Thoracic aorta (tissue), 2 donors: ENCODE measurements at places on chromosomes 7 and 10.

DNA sequence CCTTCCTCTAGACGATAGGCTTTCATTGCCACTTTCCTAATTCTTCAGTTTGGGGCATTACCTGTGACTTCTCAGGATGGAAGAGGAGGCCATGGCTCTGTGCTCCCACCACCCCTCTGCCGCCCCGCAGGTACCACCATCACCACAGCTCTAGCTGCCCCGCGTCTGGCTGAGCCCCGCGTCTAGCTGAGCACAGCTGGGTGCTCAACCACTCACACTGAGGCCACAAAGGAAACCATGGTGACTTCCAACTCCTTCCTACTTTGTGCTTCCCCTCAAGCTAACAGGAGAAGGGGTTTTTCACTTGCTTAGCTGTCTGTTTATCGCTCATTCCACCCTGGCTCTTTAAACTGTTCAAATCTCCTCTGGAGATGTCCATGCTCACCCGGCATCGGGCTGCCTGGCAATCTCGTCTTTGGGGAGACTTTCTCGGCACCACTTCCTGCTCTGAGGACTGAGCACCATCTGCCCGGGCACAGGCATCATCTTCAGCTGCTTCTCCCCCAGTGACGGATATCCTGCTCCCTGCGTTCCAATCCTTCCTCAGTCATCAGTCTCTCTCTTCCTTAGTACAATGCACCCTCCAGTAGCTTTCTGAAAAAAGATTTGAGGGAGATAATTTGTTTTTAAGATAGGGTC is 59.4 kb downstream of the MAD1L1 start:
- no peaks in the 10 kb centered on the region for H3K36me3 ChIP-seq
- no peaks in the 10 kb centered on the region for H3K27me3 ChIP-seq
- H3K27ac ChIP-seq: no peak overlapping the region
- H3K4me3 ChIP-seq: no peak overlapping the region

DNA sequence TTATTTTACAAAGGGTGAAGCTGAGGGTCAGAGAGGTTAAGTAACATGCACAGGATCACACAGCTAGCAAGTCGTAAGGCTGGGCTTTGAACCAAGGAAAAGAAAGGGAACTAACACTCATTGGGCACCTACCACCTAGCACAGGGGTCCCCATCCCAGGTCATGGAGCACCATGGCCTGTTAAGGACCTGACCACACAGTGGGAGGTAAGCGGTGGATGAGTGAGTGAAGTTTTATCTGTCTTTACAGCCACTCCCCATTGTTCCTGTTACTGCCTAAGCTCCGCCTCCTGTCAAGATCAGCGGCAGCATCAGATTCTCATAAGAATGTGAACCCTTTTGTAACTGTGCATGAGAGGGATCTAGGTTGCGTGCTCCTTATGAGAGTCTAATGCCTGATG is 222.8 kb downstream of the RAB11FIP2 start:
- no peaks in the 10 kb centered on the region for H3K4me1 ChIP-seq
- no peak overlapping the region for H3K27ac ChIP-seq
- no peak overlapping the region for H3K4me3 ChIP-seq

DNA sequence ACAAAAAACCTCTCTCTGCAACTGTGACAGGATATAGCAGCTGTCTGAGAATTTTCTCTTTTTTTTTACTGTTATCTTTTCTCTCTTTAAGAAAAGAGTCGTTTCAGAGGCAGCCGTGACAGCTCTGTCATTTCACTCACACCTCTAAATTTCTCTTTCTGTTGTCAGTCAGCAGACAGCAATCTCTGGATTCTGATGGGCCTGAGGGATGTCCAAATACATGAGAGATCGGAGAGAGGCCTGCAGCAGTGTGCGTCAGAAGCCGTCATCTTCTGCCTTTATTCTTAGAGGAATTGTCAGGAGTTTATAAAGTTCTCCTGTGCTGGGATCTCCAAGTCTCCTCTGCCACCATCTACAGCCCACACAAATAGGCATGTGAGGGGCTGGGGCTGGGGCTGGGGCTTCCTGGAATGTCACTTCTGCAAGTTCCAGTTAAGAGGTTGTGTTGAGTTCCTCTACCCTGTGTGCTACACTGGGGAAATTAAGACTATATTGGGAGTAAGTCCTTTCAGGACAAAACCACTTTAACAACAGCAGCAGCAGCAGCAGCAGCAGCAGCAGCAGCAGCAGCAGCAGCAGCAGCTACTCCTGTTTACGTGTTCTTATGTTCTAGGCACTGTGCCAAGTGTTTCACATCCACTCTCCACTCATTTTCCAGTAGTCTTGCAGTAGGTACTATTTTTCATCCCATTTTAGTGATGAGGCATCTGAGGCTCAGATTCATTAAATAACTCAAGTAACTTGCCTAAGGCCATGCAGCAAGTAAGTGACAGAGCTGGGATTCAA is 541.3 kb downstream of the LRMDA start:
- no peaks in the 10 kb centered on the region for H3K36me3 ChIP-seq
- no peak for DNase-seq
- H3K4me3 ChIP-seq: no peak overlapping the region
- no peaks in the 10 kb centered on the region for H3K27me3 ChIP-seq

DNA sequence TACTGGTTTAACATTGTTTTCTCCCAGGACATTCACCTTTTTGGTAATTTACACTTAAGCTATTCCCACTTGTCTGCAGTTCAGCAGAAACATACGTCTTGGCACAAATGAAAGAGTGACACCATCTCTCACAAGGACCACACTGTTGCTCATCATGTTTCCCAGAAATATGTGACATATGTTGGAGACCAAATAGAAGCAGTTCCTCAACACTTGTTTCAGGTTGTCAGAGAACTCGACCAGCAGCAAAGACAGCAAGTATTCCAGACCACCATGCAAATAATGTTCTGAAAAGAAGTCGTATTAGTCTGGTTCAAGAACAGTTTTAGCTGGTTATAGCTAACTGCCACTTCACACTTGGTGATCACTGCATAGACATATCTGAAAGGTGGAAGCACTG is 81.3 kb upstream of the KLF6 start:
- H3K4me3 ChIP-seq: no peak overlapping the region
- H3K27me3 ChIP-seq: no peaks in the 10 kb centered on the region
- no peak overlapping the region for H3K27ac ChIP-seq
- no peaks in the 10 kb centered on the region for H3K36me3 ChIP-seq

DNA sequence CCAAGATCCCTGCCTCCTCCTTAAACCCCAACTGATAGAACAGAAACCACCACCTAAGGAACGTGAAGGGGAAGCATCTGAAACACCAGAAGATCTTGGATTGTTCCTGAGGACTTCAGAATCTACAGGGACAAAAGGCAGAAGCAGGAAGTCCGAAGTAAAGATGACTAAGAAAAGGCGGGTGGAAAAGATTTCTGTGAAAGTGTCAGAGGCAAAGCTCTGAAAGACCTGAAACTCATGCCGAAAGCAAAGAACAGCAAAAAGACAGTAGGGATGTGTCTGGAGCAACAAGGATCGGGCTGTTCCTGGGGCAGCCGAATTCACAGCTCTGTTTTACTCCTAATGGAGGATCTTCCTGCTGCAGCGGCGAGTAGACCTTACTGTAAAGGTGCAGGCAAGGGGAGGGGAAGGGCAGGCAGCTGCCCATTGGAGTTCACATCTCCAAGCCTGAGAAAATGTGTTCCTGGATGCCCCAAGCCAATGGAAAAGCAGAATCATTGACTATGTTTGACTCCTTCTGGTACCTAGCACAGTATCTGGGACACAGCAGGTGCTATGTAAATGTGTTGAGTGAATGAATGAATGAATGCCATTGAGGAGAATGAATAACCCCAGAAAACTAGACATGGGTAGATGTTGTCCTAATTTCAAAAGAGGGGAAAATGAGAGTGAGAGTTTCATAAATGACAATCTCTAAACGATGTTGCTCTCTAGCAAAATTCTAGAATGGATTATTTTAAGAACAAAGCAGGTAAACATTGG is 40.4 kb downstream of the PDIA4 start:
- peak overlapping the region; percentile 96 for H3K4me3 ChIP-seq
- H3K36me3 ChIP-seq: no peaks in the 10 kb centered on the region
- DNase-seq: no peak
- peak overlapping the region; percentile 96 for H3K27ac ChIP-seq
- H3K4me1 ChIP-seq: peaks cover 11% of the 10 kb centered on the region

DNA sequence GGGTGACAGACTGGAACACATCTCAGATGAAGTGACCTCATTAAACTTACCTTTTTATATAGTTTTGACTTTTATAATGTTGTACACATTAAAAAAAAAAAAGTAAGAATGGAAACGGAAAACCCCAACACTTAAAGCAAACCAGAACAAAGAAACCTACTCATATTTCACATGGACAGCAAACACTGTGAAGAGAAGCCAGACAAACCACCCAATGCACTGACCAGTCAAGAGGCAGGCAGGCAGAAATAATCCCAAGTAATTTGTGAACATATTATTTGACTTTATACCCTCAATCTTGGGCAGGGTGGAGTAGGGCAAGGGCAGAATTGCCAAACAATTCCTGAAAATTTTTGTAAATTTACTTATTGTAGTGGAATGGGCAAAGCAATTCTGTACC is 39.8 kb downstream of the WAPL start:
- DNase-seq: no peak
- no peak overlapping the region for H3K27ac ChIP-seq
- no peak overlapping the region for H3K4me3 ChIP-seq
- H3K4me1 ChIP-seq: no peaks in the 10 kb centered on the region
- H3K36me3 ChIP-seq: peaks cover 10% of the 10 kb centered on the region

DNA sequence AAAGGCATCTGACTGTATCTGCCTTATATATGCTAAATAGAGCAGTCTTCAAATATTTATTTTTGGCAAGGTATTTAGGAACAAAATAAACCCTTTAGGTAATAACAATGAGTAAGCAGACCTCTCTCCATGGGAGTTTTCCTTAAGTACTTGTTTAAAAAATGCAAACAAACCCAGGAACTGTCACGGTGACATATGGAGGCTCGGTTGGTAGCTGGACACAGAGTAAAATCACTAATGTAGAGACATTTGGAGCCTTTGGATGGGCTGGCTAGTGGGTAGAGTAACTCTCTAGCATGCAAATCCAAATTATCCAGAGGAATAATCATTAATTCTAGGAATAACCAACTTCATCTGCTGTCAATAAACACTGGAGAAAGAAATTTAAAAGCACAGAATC is 71.6 kb upstream of the LAMB4 start:
- no peak for DNase-seq
- H3K4me3 ChIP-seq: no peak overlapping the region
- no peaks in the 10 kb centered on the region for H3K36me3 ChIP-seq

DNA sequence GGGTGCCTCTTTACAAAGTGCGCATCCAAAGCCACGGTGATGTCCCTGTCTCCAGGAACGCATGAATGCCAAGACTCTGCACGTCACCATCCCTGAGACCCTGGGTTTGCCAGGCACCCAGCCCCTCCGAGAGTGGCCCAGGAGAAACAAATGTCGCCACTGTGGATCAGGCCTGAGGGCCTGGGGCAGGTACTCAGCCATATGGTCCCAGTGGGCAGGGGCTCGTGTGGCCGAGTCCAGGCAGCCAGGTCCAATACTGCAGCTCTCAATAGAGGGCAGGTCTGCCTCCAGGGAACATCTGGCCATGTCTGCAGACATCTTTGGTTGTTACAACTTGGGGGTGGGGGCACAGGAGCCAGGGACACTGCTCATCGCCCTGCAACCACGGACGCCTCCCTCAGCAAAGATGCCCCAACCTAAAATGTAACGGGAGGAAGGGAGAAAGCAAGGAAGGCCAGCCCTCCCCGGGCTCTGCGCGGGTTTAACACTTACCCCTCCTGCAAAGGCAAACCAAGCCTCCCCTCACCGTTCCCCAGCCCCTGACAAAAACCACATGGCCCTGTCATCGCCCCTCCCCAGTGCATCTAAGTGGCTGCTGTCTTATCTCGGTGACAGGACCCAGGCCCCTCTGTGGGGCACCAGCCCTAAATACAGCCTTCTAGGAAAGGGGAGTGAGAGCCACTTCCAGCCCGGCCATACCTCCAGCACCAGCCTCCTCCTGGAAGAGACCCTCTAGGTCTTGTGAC is 10.3 kb upstream of the PAPOLB start:
- no peak for DNase-seq
- no peak overlapping the region for H3K4me3 ChIP-seq
- H3K36me3 ChIP-seq: no peaks in the 10 kb centered on the region

GRCh38 chr7:14765731-14766130 is 136.8 kb downstream of the DGKB start:
- H3K4me1 ChIP-seq: no peaks in the 10 kb centered on the region
- DNase-seq: no peak
- no peaks in the 10 kb centered on the region for H3K36me3 ChIP-seq
- no peaks in the 10 kb centered on the region for H3K27me3 ChIP-seq
- no peak overlapping the region for H3K27ac ChIP-seq

GRCh38 chr7:28484606-28484935 is 72.3 kb downstream of the CREB5 start:
- H3K4me1 ChIP-seq: no peaks in the 10 kb centered on the region
- H3K4me3 ChIP-seq: no peak overlapping the region
- H3K27me3 ChIP-seq: no peaks in the 10 kb centered on the region
- no peaks in the 10 kb centered on the region for H3K36me3 ChIP-seq

DNA sequence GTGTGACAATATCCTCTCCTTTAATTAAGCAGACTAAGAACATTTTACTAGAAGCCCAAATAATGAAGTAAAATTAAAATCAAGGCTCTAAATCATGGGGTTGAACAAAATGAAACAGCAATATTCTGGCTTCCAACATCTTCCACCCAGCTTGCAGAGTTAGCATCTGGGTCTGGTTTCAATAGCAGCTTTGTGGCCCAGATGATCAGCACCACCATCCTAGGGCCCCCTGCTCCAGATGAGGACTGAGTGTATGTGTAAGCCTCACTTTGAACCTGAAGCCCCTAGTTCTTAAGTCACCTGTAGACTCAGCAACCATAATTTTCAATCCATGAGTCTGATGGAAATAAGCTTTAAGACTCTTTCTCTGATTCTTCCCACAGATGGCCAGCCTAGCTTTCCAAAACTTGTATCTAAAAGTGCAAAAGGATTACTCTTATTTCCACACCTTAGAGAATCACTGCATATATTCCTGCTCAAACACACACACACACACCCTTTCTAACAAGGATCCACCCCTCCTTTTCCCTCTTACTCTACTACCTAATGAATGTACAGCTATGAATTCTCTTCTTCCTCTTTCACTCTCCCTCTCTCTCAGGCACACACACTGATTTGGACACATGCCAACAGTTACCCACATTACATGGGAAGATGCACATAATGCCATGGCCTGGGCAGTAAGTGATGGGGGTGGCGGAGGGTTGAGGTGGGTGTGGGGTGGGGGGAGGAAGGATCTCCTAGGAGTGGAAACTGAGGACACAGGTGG is 3.5 kb downstream of the DENND11 start:
- no peak for DNase-seq
- no peak overlapping the region for H3K4me3 ChIP-seq
- H3K27ac ChIP-seq: no peak overlapping the region
- peaks cover 11% of the 10 kb centered on the region for H3K4me1 ChIP-seq
- no peaks in the 10 kb centered on the region for H3K27me3 ChIP-seq
- no peaks in the 10 kb centered on the region for H3K36me3 ChIP-seq
